Left ventricle myocardium inferior (tissue), 1 donor: ENCODE measurements at places on chromosomes 4 and X. TPM values are rescaled to one million over a fixed set of nuclear protein-coding genes. Genes with fewer than 3 reads are reported as not detected.

- DNase-seq = no peak
These were observed 161.7 kb upstream of the CXCL13 start for GRCh38 chr4:77443941-77444340.

- DNase-seq = no peak
These were observed 37.3 kb upstream of the NMU start for GRCh38 chr4:55673424-55673823.

- DNase-seq = no peak
These were observed 43.8 kb downstream of the TNIP2 start for GRCh38 chr4:2712261-2712842.

- DNase-seq = no peak
These were observed 33.1 kb upstream of the GPR34 start for GRCh38 chrX:41655631-41656030.

Gene DNAAF6
- total RNA-seq = not detected

DNA sequence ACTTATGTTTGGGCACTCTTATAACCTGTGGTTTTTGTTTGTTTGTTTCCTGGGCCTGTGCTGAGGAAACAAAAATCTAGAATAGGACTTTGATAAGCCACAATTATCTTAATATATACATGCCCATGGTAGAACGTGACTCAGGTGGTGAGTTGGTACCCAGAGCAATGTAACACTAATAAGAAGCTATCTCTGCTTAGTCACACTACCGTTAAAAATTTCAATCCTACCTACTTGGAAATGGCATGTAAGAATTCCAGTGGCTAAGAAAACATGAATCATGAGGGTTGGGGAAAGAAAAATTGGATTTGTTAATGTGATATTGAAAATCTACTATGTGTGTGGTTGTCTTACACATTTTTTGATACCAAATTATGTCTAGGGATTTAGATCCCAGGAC is 30.5 kb upstream of the ADGRG2 start:
- no peak for DNase-seq

DNA sequence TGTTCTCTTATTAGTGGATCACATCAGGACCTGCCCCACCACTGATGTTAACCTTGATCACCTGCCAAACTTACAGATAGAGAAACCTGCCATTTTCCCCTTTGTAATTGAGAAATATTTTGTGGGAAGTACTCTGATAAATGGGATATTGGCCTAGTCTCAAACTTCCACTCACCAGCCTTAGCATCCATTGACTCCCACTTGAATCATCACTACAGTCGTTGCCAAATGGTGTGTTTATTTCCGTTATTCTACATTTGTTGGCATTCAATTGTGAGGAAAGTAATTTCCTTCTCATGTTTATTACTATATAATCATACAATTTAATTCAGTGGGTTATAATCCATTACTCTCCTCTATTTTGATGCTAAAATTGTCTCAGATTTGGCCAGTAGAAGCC is 156.4 kb upstream of the CXCL13 start:
- DNase-seq = no peak

DNA sequence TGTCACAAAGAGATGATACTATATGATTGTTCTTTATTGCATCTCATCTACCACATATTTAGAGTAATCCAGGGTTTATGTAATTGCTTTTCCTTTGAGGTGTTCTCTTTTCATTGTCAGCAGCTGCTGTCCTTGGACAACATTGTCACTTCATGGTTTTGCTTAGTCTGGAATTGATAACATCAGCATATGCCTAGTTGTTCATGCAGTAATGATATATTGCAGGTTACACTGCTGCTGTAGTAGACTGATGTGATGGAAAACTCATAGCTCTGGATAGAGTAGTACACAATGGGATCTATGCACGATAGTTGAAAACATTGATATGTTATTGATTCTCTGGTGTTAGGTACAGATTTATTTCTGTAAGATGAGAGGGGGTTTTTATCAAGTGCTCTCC is 13.7 kb downstream of the NEIL3 start:
- DNase-seq = no peak

DNA sequence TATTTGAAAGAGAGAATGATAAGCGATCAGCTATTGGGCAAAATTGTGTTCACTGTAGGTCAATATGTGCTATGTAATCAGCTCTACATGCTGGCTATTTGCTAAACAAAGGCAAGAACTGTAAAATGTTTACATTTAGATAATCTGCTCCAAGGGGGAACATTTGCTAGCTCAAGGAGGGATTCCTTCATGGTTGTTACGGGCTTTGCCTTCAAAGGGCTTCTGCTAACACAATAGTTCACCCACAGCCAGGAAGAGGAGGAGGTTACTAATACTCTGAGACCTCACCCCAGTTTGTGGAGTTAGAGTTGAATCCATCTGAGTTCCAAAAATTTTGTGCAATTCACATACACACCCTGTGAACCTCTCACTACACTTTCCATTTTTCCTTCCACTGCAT is 107.6 kb upstream of the BMP3 start:
- no peak for DNase-seq

DNA sequence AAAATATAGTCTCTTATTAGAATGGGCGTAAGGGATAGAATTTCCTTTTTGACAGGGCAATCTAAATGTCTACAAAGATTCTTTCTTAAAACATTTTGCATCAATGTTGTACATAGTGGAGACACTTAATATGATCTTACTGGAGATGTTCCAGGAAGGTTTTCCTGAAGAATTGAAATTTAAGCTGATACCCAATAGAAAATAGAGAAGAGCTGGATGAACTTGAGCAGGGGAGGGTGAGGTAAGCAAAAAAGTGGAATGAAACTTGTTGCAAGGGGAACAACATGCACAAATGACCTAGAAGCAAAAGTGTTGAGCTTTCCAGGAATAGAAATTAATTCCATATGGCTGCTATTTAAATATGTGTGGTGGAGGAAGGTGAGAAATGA is 19.7 kb downstream of the SLAIN2 start:
- no peak for DNase-seq

- DNase-seq = no peak
These were observed 16.3 kb downstream of the L1CAM start for GRCh38 chrX:153869473-153870287.

DNA sequence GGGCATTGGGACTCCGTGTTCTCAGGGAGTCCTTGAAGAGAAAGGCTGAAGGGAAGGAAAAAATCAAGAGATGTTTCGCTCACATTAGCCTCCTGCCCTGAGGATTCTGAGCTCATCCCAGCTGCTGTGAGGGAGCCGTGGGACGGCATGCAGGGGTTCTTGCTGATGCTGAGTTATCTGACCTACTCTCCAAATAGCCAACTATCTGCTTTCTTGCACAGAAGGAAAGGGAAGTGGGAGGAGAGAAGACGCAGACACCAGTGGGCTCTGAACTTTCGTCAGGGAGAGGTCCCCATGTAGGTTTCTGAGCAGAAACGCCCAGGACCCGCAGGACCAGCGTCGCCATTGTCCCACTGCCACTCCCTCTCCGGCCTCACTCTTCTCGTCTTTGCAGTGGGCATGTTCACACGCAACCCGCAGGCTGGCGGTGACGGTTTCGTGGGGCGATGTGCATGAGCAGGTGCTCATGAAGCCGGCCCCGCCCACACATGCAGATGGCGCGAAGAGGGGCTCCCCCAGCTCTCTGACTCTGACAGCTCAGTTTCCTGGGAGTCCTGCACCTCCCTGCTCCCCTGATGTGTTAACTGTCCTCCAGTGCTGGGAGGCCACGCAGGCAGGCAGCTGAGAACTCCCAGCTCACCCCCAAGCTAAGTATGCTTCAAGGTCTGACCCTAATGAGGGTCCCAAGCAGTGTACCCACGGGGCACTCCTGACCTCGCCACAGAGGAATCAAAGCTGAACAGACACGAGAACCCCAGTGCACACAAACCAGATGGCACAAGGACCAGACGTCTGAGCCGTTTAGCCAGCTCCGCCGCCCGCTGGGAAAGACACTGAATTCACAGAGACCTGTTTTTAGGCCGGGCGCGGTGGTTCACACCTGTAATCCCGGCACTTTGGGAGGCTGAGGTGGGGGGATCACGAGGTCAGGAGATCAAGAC is 13.6 kb upstream of the ABLIM2 start:
- DNase-seq = no peak

Gene CFAP47
- total RNA-seq = not detected

- DNase-seq = peak; percentile 58
These were observed 9.1 kb downstream of the WFS1 start for GRCh38 chr4:6278801-6279197.

- no peak for DNase-seq
These were observed 121.9 kb downstream of the PALLD start for GRCh38 chr4:168618577-168619265.

DNA sequence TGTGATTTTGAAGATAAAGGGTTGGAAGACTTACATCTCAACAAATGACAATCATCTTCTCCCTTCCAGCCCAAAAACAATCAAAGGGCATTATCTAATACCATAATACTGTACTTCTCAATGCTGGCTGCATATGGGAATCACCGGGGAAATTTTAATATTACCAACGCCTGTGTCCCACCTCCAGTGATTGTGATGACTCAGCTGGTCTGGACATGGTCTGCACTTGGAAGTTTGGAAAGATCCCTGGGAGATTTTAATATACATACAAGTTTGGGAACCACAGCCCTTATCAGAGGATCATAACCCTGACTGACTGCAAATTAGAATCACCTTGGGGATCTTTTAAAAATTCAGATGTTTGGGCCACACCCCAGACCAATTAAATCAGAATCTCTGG is 29.9 kb downstream of the ARL13A start:
- no peak for DNase-seq

GRCh38 chr4:183588169-183588675 is 70.8 kb downstream of the RWDD4 start:
- DNase-seq = no peak

DNA sequence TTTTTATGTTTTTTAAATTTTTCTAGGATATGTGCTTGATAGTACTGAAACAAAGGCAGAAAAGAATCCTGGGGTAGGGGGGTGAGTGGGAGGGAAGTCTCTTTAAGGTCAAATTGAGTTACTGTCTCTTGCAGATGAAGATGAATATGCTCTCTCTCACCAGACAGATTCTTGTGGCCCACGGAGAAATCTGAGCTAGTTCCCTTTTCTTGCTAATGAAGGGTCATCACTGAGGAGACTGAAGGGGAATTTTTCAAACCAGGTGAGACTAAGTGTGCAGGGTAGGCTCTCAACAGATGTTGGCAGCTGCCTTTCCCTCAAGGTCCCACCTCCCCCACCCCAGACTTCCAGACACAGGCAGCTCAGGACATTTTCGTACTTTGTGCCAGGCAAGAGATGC is 21.5 kb downstream of the FAM9C start:
- DNase-seq = no peak

GRCh38 chr4:48429709-48430474 is 53.3 kb upstream of the SLC10A4 start:
- no peak for DNase-seq

GRCh38 chr4:173272996-173273395 is 61.2 kb downstream of the HMGB2 start:
- no peak for DNase-seq

- DNase-seq = no peak
These were observed 10.9 kb upstream of the TBC1D14 start for GRCh38 chr4:6898763-6899162.

- no peak for DNase-seq
These were observed 242.6 kb upstream of the RASGEF1B start for GRCh38 chr4:81714291-81714690.

Gene RNF175
- total RNA-seq = 0.71 TPM

DNA sequence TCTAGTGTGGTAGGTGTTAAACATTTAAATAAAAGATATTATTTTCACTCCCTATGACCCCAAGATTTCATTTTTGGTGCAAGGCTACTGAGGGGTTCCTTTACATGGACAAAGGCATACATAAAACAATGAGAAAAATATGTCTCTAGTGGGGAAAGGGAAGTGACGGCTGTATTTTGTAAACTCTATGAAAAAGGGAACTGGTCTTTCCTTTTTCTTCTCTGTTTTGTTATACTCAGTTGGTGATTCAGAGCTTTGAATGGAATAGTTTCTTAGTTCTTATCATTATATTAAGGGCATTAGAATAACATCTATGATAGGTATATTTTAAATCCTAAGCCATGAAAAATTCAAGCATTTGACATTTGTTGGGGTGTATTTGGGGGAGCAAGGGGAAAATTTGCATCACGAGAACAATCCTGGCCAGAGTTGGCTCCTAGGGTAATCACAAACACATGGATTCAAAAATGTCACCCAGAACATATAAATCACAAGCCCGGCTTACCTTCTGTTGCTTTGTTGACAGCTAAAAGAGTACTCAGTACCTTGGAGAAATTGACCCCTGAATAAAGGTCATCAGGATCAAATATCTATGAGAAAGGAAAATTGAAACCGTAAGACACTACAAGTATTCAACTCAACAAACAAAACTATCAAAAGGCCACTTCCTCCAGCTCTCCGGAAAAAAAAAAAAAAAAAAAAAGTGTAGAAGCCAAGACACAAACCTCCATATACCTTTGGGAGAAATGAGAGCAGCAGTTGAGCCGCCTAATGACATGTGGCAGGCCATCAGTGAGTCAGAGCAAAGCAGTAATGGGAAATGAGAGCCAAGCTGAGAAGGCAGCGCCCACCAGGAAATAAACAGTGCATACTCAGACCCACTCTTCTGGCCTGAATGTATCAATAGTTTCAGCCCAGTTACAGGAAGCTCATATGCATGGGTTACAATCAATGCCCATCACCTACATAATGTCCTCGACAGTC is 33.4 kb downstream of the ARHGEF6 start:
- no peak for DNase-seq
